Breast epithelium (tissue), 4 donors: ENCODE measurements at places on chromosomes 3 and 15. TPM values are rescaled to one million over a fixed set of nuclear protein-coding genes. Genes with fewer than 3 reads are reported as not detected.

DNA sequence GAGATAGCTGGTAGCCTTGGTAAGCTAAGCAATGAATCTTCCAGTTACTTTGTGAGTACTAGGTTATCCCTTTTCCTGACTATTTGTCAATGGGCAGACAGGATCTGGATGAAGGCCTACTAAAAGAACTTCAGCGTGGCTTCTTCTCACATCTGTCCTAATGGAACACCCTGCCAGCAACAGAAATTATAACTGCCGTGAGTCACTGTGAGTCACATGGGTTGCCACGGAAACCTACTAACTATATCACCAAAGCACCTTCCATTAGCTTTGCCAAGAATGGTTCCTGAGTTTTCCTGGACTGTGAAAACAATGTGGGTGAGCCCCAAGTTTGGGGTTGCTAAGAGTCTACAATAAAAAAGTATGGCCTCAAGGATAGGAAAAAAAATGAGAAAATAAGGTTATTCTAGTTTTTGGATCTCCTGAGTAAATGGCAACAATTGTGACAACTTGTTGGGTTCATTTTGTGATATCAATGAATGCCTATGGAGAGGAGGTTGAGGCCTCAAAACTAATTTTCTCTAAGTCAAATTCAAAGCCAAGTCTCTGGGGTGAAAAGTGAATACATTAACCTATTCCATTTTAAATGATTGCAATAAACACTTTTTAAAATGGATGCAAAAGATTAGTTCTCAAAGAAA lies 195.1 kb upstream of the ICE2 start:
- DNase-seq: peak; percentile 50

AHSG gene
- not detected for total RNA-seq

PLS1 gene
- 18.4 TPM for total RNA-seq

DNA sequence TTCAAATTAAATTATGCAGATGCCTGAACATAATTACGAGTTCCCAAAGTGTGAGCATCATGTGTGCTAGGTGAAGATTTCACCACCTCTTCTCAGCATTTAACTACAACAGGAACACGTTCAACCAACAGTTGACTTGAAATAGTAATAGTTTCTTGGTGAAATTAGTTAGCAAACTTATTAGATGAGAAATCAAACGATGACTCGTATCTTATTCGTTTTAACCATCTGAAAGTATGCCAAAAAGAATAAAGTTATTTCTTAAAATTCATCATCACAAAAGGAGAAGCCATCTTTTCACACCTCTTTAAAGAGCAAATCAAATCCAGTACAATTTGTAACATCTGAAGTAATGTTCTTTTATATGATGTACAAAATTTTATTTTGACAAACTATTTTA lies 2.3 kb downstream of the BNC1 start:
- DNase-seq: no peak

- no peak for DNase-seq
These were observed 26.6 kb downstream of the CGGBP1 start for GRCh38 chr3:88032245-88032644.

SCG5 gene
- total RNA-seq: 5.0 TPM
